Stimulated activated CD8-positive, alpha-beta memory T cell treated with anti-CD3 and anti-CD28 coated beads, Interleukin-15, amount 100 ng/mL, for 1 hour (primary cell): ENCODE measurements at places on chromosomes 5 and 9.

GRCh38 chr9:1355656-1356055, 305.5 kb downstream of the DMRT2 start:
- no peak for DNase-seq

DNA sequence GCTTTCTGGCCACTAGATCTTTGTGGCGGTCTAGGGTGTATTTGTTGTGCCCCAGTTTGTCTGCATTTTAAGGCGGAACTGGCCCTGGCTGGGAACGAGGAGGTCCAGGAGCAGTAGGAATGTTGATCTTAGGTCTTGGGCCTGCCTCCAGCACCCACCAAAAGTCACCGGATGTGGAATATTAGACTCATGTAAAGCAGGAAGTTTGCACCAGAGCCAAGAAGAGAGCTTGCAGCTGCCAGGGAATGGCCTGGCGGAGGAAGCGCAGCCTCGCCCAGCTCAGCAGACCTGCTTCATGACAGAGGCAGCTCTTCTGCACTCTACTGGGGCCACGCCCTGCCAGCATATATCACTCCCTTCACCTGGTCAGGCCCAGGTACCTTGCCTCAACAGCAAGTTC, 3.3 kb downstream of the GPX3 start:
- DNase-seq: no peak

GRCh38 chr9:136295542-136296433, 8.1 kb downstream of the CCDC187 start:
- DNase-seq: no peak

- no peak for DNase-seq
These were observed 19.9 kb downstream of the CDKN2A start for GRCh38 chr9:21974343-21974721.
